A549 treated with CpdA at 1 μM for 4 hours (cell line): ENCODE measurements at places on chromosomes 4 and X. TPM values are rescaled to one million over a fixed set of nuclear protein-coding genes. Genes with fewer than 3 reads are reported as not detected.

Gene SLC2A9
- 0.24 to 0.48 TPM (median 0.37 TPM) in 4 of 5 replicates, not detected in the other for total RNA-seq

Gene HSPA4L
- total RNA-seq: 9.6 to 10.8 TPM (median 10.0 TPM) in 5 replicates

Gene RNF150
- total RNA-seq: 0.19 to 0.49 TPM (median 0.31 TPM) in 5 replicates

Gene CLGN
- 5.0 to 7.0 TPM (median 5.2 TPM) in 5 replicates for total RNA-seq

Gene HMGB2
- 107 to 157 TPM (median 131 TPM) in 5 replicates for total RNA-seq

Gene XG
- not detected in 5 replicates for total RNA-seq

Gene UCHL1
- total RNA-seq: 924 to 990 TPM (median 959 TPM) in 5 replicates

Gene MAGEB17
- total RNA-seq: 0.03 TPM in 1 of 5 replicates, not detected in the others

Gene VEGFD
- 0.27 to 0.84 TPM (median 0.32 TPM) in 5 replicates for total RNA-seq

Gene RASL11B
- 0.08 to 0.15 TPM (median 0.14 TPM) in 3 of 5 replicates, not detected in the others for total RNA-seq

Gene RHOXF2B
- not detected in 5 replicates for total RNA-seq
